T-cell (primary cell): ENCODE measurements at places on chromosomes 2 and 18. TPM values are rescaled to one million over a fixed set of nuclear protein-coding genes. Genes with fewer than 3 reads are reported as not detected.

GRCh38 chr2:82139979-82140611, 1835.5 kb upstream of the LRRTM1 start:
- DNase-seq, result no peak

DNA sequence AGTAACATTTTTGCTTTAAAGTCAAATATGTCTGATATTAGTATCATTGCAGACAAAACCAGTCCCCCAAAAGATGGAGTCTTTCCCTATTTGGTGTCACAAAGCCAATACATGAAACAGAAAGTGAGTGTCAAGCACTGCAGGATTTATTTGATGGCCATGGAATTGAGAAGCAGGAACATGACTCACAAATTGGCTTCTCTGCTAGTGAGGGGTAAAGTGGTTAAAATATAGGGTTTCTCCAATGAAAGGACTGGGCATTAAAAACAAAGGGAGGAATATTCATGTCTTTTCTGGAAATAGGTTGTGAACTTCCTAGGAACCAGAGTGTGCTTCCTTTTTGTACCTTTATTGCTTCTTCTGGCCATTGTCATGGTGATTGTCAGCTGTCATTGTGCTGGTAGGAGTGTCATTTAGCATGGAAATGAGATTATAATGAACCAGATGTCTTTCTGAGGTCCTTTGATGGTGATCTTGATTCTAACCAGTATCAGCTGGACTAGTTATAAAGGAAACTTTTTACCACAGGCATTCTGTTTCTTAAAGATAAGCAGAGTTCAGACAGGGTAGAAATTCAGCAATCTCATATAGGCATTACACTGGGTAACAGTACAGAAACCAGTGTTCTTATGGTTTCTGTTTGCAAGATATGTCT, 4.1 kb downstream of the REG1B start:
- no peak for DNase-seq

- no peak for DNase-seq
Measured at GRCh38 chr2:187187519-187187918, 260.5 kb downstream of the CALCRL start.

- DNase-seq, result peak; percentile 47
Measured at GRCh38 chr18:74499633-74500032, 3.5 kb downstream of the CNDP2 start.

DYNAP gene
- total RNA-seq, result not detected

DNA sequence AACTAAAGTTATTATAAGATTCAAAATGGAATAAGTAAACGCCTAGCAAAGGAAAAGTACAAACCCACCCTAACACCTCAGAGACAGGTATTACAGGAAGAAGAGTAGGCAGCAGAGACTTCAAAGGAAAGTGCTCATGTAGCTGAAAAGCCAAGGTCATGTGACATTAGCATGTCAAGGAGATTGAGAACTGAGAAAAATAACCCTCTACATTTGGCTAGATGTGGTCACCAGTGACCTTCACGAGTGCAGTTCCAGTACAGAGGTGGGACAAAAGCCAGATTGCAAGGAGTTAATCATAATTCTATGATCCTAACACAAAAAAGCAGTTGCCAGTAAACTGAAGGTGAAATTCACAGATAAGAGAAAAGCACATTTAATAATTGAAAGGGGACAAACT, 252.7 kb downstream of the ZEB2 start:
- DNase-seq, result no peak

DPP10 gene
- total RNA-seq, result not detected
